ENCODE measurements at places on chromosomes 3 and 15.

- DNase-seq, result no peak
Measured at GRCh38 chr3:64457811-64458210, 230.0 kb downstream of the ADAMTS9 start.

DNA sequence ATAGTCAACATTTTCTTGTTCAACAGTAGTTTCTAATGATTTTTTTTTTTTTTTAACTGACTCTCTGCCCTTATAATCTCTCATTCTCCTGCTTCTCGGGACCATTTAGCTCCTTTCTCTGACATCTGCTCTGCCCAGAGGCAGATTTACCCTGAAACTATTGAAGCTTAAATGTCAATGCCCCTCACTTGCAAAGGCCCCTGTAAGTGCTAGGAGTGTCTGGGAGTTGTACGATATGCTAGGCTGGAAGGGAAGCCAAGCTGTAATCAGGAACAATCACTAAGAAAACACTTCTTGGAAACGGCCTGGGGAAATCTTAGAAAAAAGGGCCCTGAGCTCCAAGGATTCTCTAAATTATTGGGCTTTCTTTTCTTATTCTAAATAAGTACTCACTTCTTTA is 5.8 kb upstream of the PLOD2 start:
- DNase-seq, result no peak

GRCh38 chr3:39528844-39529243 is 61.4 kb downstream of the MOBP start:
- no peak for DNase-seq

- DNase-seq, result no peak
Measured at GRCh38 chr15:66747886-66748707, 46.1 kb downstream of the SMAD6 start.

DNA sequence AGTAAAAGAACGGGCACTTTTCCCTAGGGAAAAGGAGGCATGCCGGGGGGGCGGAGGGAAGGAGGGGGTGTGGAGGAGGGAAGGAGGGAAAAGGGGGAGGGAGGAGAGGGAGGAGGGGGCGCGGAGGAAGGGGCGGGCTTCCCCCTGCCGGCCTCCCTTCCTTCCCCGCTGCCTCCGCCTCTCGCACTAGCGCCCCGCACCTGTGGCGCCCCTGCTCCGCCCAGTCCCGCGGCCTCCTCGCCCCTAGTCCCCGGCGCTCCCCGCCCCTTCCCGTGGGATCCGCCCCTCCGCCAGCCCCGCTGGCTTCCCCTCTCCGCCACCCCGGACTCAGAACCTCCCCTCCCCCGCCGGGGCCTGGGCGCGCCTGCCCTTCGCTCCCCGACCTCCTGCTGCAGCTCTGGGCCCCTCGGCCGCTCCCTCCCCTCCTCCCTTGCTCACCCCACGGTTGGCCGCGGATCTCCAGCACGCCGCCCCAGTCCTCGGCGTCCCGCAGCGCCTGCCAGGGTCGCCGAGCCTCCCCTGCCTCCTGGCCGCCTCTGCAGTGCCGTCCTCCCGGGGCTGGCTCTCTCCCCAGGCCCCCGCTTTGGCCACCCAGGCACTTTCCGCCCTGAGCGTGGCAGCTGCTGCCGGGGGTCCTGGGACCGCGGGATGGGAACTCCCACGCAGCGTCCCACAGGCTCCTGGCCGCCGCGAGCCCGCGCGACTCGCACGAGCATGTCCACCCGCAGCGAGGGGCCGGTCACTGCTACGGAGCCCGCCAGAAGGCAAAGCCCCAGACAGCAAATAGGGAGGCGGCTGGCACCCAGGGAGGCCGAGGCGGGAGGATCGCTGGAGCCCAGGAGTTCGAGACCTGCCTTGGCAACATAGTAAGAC is 147.4 kb downstream of the TJP1 start:
- DNase-seq, result no peak

DNA sequence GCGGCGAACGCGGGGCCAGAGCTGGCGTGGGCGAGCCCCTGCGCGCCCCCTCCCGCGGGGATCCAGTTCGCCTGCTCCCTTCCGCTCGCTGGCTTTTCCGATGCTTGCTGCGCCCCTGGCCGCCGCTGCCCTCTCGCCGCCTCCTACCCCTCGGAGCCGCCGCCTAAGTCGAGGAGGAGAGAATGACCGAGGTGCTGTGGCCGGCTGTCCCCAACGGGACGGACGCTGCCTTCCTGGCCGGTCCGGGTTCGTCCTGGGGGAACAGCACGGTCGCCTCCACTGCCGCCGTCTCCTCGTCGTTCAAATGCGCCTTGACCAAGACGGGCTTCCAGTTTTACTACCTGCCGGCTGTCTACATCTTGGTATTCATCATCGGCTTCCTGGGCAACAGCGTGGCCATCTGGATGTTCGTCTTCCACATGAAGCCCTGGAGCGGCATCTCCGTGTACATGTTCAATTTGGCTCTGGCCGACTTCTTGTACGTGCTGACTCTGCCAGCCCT is 721 bp downstream of the P2RY1 start:
- no peak for DNase-seq

- DNase-seq, result no peak
Measured at GRCh38 chr3:177133860-177134815, 63.1 kb downstream of the TBL1XR1 start.

DNA sequence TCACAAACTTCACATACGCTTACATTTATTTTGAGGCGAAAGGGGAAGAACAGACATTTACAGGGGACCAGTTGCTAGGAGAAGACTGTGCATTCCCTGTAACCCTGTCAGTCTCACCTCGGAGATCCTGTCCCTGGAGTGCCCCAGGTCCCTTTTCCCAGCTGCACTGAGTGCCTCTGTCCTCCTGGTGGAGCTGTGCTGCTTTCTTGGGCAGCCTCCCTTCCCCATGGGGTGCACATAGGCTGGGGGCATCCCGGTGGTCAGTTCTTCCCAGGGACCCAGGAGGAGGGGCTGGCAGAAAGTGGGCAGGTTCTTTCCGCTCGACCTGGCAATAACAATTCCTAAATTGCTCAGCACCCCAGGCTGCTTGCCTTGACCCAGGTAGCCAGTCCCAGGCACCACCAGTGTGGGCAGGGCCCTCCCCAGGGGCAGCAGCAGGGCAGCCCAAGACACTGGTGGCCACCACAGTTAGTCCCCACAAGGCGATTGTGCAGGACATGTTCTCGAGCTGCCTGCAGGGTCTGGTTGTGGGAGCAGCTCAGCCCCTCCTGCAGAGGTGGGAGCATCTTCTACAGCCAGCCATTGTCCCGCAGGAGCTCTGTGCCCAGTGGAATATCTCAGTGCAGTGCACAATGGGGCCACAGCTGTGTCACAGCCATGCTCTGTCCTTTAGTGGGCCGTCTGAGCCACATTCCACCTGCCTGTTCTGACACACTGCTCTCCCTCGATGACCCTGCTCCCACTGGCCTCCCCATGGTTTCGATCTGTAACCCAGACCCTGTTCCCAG is 36.3 kb downstream of the APBA2 start:
- DNase-seq, result no peak

DNA sequence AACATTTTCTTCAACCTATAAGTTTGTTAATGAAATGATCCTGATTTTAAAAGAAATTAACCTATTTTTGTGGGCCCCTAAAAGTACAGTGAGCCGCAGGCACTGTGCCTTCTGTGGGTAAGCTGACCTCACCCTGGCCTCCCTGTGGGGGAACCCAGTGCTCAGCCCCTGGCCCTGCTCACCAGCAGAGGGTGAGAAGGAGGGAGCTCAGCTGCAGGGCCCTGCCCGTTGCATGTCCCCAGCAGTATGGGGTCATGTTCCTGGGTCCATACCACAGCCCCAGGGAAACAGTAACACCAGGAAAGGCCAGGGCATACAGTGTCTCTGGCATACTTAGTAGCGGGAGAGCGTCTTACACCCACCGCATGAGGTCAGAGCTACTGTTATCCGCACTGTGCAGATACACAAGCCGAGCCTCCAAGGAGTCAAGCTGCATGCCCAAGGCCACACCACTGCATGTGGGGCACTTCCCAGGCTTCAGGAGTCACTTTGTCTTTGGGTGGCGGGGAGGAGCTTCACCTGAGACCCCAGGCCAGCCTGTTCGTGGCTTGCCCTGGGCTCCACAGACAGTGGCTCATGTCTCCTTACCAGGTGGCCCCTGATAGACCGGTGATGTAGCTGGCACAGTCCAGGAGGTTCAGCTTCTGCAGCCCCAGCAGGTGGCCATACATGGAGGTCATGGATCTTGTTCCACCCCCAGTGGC is 22.6 kb upstream of the EHD4 start:
- DNase-seq, result no peak

GRCh38 chr3:49119036-49119435 is 1.6 kb downstream of the USP19 start:
- DNase-seq, result no peak

GRCh38 chr15:64045101-64045435 is 1.2 kb downstream of the DAPK2 start:
- no peak for DNase-seq
